Vagina (tissue), 2 donors: ENCODE measurements at places on chromosomes 5 and 9.

DNA sequence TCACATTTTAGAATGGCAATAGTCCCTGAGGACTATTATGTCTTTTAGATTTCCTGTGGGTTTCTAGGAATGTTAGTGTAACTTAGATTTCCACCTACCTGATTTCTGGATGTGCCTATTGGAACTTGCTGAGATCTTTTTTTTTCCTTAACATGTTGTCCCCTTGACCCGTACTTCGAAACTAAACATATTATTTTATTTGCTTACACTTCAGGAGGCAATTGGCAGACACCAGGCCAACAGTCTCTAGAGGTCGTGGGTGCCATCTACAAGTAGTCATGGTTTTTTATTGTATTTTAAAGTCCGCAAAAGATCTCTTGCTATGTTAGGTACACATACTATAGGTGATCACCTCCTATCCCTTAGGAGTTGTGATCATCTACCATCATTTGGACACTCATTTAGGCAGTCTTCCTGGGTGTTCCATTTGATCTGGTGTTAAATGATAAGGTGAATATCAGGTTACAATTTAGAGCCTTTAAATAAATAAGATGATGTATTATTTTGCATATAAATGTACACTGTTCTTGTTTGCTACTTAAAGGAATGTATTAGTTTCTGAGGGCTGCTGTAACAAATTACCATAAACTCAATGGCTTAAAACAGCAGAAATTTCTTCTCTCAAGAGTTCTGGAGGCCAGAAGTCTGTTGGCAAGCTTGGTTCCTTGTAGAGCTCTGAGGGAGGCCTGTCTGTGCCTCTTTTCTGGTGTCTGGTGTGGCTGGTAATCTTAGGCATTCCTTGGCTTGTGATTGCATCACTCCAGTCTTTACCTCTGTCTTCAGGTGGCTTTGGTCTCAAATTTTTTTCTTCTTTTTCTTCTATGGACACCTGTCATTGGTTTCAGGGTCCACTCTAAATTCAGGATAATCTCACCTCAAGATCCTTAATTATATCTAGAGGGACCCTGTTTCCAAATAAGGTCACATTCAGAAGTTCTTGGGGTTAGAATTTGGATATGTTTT, 64.8 kb downstream of the ZCCHC7 start:
- DNase-seq = no peak

- no peak for DNase-seq
Measured at GRCh38 chr9:115495052-115495635, 377.2 kb upstream of the TNC start.

GRCh38 chr5:175873088-175873454, 1.7 kb downstream of the CPLX2 start:
- no peak for DNase-seq

GRCh38 chr5:317086-317811, 4.3 kb upstream of the AHRR start:
- DNase-seq = no peak

DNA sequence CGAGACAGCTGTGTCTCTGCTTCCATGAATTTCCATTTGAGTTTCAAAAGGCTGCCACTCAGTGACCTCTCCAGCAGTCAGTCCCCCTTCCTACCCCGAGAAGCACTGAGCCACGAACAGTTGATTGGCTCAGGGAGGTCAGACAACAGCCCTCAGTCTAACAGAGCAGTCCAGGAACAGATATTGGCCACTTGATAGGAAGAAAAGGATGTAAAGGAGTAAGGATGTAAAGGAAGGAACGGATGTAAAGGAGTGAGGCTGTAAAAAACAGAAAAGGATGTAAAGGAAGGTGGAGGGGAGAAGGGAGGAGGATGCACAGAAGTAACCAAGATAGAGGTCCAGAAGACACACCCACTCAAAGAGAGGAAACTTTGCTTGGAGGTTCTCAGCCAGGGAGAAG, 3.2 kb upstream of the NR4A3 start:
- DNase-seq = no peak

DNA sequence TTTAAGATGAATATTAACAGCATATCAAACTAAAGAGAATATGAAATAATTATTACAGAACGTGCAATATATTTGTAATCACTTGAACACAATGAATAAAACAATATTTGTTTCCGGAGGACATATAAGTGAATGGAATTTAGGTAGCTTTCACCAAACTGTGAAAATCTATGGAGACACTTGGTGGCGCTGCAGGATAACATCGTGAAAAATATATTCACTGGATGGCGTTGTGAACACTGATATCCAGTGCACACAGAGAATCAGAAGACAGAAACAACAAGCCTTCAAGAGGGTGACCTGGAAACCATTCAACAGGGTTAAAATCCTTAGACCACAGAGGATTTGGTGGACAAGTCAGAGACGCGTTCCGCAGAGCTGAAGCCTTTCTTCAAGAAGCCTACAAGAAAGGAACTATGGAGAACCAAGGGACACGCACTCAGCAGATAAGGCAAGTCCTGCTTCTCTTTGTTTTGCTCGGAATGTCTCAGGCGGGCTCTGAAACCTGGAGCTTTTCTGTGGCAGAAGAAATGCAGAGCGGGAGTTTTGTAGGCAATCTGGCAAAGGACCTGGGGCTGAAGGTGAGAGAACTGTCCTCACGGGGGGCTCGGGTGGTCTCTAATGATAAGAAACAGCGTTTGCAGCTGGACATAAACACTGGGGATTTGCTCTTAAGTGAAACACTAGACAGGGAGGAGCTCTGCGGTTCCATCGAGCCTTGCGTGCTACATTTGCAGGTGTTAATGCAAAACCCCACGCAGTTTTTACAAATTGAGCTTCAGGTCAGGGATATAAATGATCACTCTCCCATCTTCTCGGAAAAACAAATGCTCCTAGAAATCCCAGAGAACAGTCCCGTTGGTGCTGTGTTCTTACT, at the start of gene PCDHB11:
PCDHB11 (plus strand) TSS at position 269 of the 877 bp plus-strand sequence; CDS start at position 417, 148 bp downstream.
- no peak for DNase-seq

- no peak for DNase-seq
Measured at GRCh38 chr9:116986015-116986414, 298.9 kb downstream of the TRIM32 start.

GRCh38 chr9:130756455-130757152, 63.0 kb downstream of the EXOSC2 start:
- no peak for DNase-seq

DNA sequence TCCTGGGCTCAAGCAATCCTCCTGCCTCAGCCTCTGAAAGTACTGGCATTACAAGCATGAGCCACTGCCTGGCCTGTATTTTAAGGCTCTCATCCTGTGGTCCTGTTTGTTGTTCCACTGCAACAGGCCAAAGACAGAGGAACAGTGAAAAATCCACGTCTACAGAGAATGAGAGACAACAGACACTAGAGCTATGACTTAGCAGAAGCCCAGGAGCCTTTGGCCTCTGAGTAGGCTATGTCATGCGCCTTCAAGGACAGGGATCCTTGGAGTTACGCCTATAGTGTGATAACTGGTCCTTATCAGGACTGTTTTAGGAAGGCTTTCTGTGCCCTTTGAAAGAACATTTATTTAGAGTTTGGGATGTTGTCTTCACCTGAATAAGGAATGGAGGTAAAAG, 10.5 kb downstream of the POC5 start:
- DNase-seq = no peak

DNA sequence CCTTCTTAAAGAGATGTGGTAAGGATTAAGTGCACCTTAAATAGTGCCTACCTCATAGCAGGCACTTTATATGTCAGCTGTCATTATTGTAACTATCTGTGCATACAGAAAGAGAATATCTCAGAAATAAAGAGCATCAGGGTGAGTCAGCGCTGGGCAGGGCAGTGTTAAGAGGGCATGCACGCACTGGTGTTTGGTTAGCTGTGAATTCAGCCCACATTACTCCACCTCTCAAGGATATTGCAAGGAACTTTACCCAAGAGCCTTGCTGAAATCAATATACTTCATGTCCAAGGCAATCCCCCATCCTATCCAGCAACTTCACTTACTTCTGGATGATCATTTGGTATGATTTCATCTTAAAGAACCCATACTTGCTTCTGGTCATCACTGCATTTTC, 300.9 kb downstream of the NTRK2 start:
- DNase-seq = no peak

DNA sequence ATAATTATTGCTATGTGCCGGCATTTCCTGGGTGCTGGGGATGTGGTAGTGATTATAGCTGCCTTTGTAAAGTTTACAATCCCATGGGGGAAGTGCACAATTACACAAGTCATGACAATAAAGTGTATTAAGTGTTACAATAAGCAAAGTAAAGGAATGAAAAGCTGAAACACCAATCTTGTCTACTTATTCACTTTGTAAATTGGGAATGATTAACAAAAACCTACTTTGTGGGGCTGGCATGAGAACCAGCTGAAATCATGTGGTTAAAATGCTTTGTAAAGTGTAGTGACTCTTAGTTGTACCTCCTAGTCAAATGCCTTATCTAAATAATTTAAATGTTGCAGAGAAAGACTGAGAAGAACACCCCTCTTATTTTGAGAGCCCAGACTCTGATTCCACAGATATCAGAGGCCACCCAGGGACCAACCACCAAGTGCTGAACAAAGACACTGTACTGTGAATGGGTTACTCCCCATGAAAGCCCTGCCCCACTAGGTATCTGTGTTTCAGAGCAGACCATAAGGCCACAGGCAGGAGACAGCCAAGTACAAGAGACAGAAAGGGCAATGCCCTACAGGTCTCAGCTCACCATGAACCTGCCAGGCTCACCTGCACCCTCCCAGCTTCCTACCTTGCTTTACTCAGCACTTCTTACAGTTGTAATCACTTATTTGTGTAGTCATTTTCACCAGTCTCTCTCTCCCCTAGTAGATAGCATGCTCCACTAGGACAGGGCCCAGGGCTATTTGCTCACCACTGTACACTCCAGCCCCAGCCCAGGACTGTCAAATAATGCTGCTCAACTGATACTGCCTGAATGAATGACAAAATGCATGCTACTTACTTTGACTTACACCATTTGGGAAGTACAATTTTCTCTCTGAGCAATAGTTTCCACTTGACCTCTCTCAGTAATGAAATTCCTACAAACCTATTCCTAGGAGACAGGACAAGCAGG, 101.6 kb upstream of the APC start:
- DNase-seq = no peak

DNA sequence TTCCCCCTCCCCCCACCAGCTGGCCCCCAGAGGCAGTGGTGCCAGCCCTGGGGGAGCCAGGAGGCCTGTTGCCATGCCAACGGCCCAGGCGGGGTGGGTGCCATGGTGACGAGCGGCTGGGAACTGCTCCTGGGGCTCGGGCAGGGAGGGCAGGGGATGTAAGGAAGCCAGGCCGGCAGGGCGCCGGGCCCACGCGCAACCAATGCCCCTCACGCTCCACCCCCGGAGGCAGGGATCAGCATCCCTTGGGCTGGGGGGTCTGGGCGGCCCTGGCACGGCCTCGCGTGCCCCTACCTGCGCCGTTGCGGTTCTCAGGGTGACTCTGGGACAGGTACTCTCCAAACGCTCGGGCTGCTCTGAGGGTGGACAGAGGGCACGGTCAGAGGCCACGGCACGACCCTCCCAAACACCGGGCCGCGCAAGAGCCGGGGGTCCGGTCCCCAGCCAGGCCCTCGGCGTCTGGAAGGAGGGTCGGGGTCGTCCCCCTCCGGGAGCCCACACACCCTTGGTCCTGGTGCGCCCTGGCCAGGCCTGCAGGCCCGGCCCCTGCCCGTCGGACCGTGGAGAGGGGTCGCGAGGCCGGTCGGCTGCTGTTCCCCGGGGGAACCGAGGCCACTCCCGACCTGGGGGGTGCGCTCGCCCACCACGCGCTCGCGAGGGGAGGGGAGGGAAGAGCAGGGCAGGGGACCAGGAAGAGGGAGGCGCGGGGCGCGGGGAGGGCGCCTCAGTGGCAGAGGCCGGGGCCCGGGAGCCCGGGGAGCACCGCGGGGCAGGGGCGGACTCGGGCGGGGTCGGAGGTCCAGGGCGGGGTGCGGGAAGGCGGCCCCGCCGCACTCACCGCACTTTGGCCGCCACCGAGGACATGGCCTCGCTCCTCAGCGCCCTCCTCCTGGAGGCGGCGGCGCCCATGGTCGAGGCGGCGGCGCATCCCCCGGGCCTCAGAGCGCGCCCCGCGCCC, 661 bp downstream of the NSMF start:
- DNase-seq = no peak

GRCh38 chr5:171762903-171763302, 22.7 kb upstream of the SMIM23 start:
- DNase-seq = peak; percentile 70

GRCh38 chr5:172633403-172633970, 7.6 kb upstream of the NEURL1B start:
- DNase-seq = no peak
